Frontal cortex (tissue), 4 donors: ENCODE measurements at places on chromosomes 6 and 20.

DNA sequence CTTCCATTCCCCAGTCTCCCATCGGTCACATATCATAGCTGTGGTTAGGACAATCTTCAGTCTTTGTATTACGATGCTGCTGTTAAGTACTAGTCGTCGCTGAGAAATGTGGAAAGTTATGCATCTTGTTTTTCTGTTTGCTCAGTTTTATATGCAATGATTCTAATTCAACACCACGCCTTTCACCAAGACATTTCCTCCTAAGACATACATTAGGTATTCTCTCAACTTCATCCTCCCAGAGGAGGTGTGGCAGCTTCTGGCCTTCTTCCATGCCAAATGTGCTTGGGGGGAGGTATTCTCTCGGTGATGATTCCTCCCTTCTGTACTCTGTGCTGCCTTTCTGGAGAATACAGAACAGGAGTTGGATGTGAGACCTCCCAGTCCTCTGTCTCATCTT, 66.1 kb downstream of the B4GALT5 start:
- no peak for DNase-seq

DNA sequence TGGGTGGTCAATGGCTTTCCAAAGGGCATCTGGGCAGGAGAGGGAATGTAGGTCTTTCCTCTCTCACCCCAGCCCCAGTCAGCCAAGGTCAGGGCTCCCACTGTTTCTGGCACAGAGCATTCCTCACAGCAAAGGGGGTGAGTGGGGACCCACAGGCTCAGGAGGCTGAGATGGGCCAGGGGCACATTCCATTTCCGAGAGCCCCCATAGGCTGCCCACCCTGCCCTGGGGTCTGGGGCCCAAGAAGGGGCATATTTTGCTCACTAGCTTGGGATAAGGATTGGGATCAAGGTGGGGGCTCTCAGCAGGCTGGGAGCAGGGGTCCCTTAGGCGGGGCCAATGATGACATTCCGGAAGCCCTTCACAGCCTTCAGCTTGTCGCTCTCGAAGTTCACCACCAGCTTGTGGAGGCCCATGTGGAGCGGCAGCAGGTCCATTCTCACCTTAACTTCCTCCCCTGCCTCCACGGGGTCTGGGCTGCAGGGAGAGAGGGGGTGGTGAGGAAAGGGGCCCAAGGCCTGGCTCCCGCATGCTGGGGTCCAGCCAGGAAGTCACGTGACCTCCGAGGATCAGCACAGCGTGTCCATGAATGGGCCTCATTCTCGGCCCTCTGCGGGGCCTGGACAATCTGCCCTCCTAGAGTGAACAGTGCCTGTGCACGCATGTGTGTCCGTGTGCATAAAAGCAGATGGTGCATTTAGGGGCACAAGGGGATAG, 35.0 kb downstream of the TGM2 start:
- DNase-seq: no peak

DNA sequence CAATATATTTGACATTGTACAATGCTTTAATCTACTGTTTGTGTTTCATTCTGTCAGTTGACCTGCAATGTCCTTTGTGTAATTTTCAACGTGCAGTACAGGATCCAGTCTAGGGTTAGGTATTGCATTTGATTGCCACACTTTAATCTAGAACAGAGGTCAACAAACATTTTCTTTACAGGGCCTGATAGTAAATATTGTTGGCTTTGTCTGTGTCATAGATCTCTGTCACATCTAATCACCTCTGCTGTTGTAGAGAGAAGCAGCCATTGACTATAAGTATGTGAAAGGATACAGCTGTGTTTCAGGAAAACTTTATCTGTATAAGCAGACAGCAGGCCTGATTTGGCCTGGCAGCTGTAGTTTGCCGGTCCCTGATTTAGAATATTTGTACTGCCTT, 39.3 kb downstream of the ATRN start:
- DNase-seq: no peak

GRCh38 chr6:39295611-39296011, 18.6 kb downstream of the KCNK17 start:
- DNase-seq: no peak

DNA sequence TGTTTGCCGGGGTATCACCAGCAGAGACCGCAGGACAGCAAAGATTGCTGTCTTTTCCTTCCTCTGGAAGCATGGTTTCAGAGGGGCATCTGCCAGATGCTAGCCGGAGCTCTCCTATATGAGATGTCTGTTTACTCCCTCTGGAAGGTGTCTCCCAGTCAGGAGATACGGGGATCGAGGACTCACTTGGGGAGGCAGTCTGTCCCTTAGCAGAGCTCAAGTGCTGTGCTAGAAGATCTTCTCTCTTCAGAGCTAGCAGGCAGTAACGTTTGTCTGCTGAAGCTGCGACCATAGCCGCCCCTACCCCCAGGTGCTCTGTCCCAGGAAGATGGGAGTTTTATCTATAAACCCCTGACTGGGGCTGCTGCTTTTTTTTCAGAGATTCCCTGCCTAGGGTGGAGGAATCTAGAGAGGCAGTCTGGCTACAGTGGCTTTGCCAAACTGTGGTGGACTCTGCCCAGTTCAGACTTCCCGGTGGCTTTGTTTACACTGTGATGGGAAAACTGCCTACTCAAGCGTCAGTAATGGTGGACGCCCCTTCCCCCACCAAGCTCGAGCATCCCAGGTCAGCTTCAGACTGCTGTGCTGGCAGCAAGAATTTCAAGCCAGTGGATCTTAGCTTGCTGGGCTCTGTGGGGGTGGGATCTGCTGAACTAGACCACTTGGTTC, 133.0 kb upstream of the FLRT3 start:
- no peak for DNase-seq

- DNase-seq: no peak
Measured at GRCh38 chr20:32012159-32012688, 2.0 kb downstream of the CCM2L start.

DNA sequence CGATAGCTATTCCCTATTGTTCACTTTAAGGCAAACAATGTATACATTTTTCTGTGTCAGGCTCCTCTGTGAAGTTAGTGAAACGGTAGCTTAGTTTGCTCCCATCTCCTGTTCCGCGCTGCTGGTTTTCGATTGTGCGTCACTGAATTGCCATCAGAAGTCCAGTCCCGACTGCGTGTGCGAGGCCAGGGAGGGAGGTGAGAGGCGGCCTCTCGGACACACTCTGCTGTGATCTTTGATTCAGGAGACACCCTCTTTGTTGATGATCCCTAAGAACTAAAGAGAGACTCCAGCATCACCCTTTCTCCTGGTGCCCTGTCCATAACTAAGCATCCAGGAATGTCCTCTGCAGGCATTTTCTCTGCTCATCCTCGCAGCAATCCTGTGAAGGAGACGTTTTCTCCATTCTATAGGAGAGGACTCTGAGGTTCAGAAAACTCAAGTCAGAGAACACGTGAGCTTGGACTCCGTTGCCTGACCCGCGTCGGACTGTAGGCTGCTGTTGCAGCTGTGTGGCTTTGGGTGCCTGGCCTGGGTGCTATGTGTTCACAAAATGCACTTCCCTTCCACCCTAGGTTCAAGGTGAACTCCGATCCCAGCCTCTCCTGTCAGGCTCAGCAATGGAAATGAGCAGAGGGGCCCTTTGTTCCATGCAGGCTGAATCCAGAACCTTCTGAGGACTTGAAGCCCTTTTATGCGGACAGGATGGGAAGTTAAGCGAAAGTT, 24.1 kb upstream of the UNC93A start:
- DNase-seq: no peak
